ENCODE measurements at places on chromosomes 5 and 9.

DNA sequence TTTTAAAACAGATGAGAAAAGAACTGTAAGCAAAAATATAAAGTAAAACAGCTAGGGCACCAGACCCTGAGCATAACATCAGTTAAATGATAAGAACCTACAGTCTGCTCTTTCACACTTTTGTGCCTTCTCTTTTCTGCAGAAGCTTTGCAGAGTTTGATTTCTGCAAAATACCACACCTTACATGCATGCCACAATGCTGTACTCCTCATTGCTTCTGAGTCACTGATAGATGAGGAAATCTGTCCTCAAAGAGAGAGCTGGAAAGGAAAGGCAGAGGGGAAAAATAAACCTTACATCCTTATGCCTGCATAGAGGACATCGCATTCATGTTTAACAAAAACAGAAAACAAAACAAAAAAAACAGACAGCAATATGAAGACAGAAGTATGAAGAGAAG is 142.9 kb downstream of the ATPSCKMT start:
- DNase-seq = no peak

GRCh38 chr9:127905004-127905728 is 5.8 kb upstream of the ST6GALNAC6 start:
- no peak for DNase-seq

- peak; percentile 23 for DNase-seq
Observed at GRCh38 chr5:139659695-139660101, 11.5 kb downstream of the CXXC5 start.

GRCh38 chr9:137707361-137707760 is 88.6 kb downstream of the EHMT1 start:
- no peak for DNase-seq

DNA sequence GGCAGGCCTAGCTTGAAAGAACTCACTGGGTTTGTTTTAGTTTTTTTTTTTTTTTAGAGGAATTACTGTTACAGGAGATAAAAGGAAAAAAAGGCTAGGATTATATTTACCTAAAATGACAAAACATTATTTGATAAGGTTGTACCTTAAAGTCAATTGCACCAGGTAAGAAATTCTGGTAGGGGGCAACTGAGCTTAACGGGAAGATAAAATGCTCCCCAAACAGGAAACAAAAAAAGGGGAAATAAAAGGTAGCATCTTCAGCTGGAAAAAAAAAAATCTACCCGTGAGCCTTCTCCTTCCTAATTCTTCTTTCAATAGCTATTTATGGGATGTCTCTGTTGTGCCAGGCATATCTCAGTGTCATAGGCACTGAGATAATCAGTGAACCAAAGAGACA is 164.5 kb downstream of the PIK3R1 start:
- no peak for DNase-seq

DNA sequence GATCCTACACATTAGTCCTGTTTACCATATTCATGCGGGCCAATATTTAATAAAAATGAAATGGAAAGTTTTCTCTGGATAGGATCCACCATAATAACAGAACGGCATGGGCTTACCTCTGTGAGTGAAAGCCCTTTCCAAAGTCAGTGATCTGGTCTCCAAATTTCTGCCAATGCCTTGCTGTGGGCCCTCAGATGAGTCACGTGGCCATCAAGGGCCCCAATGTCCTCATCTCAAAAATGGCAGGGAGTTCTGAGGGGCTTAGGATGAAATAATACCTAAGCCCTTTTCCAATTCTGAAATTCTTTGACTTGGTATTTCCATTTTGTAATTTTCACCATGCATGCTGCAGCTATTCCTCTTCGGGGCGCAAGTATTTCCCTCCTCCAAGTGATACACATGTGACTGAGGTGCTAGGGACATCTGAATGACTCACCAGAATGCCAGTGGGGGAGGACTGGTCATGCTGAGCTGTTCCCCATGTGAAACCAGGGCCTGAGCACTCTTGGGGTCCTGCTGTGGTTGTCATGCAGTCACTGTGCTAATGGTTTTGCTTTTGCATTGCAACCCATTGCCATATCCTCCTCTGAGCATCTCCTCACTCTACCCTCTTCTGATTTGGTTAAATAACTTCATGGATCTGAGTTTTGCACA is 35.0 kb downstream of the ITK start:
- DNase-seq = no peak

- DNase-seq = peak; percentile 15
Observed at GRCh38 chr9:100322954-100323536, 29.7 kb downstream of the TEX10 start.
